ENCODE measurements at places on chromosomes 7 and 10.

DNA sequence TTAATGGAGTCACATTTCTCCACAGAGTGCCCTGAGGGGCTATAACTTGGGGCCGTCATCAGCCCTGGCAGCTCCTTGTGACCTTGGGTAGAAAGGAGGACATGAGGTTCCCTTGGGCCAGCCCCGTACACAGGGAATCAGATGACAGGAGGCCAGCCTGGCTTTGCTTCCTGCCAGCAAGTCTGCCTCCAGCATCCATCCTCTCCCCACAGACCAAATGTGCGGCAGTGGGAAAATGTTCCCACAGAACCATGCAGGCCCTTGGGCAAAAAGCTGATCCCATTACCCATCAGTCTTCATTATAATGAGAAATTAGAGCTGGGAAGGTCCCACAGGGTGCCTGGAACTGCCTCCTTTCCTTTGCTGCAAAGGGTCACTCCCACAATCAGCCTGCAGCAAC, 908.3 kb downstream of the GRID1 start:
- DNase-seq: no peak

DNA sequence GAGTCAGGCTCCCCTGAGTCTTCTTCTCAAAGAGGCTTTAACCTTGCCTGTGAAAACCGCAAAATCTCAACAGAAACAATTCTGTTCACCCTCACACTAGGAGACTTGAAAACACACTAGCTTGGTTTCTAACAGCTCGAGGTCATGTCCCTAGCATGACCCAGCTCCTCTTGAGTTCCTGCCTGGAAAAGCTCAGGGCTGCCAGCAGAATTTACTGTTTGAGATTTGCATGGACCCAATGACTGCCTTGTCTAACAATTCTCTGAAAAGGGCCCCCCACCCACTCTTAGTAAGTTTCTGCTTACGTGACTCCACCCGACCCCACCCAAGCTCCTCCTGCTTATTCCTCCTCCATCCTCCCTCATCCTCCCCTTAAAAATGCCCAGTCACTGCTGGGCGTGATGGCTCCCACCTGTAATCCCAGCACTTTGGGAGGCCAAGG, 85.1 kb upstream of the KMT2C start:
- DNase-seq: no peak

DNA sequence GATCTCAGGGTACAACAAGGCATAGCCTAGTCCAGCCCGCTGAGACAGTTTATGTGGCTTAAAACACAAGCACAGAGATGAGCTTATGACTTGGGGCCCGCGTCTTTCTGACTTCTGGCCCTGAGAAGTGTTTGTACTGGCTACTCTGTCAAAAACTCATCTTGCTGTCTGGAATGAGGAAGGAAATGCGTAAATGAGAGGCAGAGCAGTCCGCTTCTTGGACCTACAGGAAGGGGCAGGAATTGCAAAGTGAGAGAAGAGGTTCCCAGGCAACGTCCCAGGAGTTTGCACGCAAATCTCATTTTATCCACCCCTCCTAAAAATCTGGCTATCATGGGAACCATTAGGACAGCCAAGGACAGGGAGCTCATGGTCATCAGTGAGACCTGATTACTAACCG, 5.5 kb downstream of the ANXA11 start:
- peak; percentile 29 for DNase-seq

GRCh38 chr10:99975106-99975829, 34.5 kb downstream of the DNMBP start:
- DNase-seq: no peak

GRCh38 chr10:1546431-1547110, 190.8 kb downstream of the ADARB2 start:
- DNase-seq: no peak
